ENCODE measurements at places on chromosomes 1 and 21. TPM values are rescaled to one million over a fixed set of nuclear protein-coding genes. Genes with fewer than 3 reads are reported as not detected.

BGLAP gene
- 0.23 TPM for total RNA-seq

OR2G6 gene
- not detected for total RNA-seq

LRRIQ3 gene
- total RNA-seq: 0.35 TPM

ADORA3 gene
- total RNA-seq: not detected

C1orf141 gene
- total RNA-seq: not detected

ACTA1 gene
- total RNA-seq: not detected

TRPM2 gene
- total RNA-seq: not detected

OR10J1 gene
- total RNA-seq: not detected

IGSF21 gene
- total RNA-seq: not detected

LCE1E gene
- not detected for total RNA-seq

HAO2 gene
- not detected for total RNA-seq

F13B gene
- total RNA-seq: not detected

PIGM gene
- total RNA-seq: 1.6 TPM

RGS4 gene
- 31.8 TPM for total RNA-seq

IRF6 gene
- 7.7 TPM for total RNA-seq

UBXN11 gene
- total RNA-seq: 2.8 TPM

OR2T33 gene
- total RNA-seq: not detected

REG4 gene
- total RNA-seq: not detected

NHLH2 gene
- total RNA-seq: not detected

Data from smooth muscle cell of the coronary artery (primary cell).